Foreskin keratinocyte (primary cell): ENCODE measurements at places on chromosomes 4 and X. TPM values are rescaled to one million over a fixed set of nuclear protein-coding genes. Genes with fewer than 3 reads are reported as not detected.

The GAGE12H gene
- total RNA-seq: not detected in 2 replicates

The CCKAR gene
- not detected in 2 replicates for total RNA-seq

The EMD gene
- total RNA-seq: 45.8 and 48.5 TPM in 2 replicates

The WDR19 gene
- 14.5 and 15.0 TPM in 2 replicates for total RNA-seq

The RNF150 gene
- 0.07 TPM in 1 of 2 replicates, not detected in the other for total RNA-seq

The ADH4 gene
- total RNA-seq: not detected in 2 replicates

The CXCL6 gene
- total RNA-seq: 0.82 and 0.85 TPM in 2 replicates

The DCK gene
- 20.4 and 20.8 TPM in 2 replicates for total RNA-seq

The TMEM154 gene
- 102 and 118 TPM in 2 replicates for total RNA-seq

The PAGE4 gene
- not detected in 2 replicates for total RNA-seq

The CENPE gene
- 23.6 and 31.1 TPM in 2 replicates for total RNA-seq

The TMEM271 gene
- total RNA-seq: not detected in 2 replicates

The NAP1L5 gene
- 0.88 and 1.3 TPM in 2 replicates for total RNA-seq

The SLIT2 gene
- total RNA-seq: 22.6 and 26.9 TPM in 2 replicates

The GPR82 gene
- not detected in 2 replicates for total RNA-seq

The RNF175 gene
- total RNA-seq: 0.04 TPM in 1 of 2 replicates, not detected in the other

The RASGEF1B gene
- total RNA-seq: 0.56 and 0.65 TPM in 2 replicates

The HUWE1 gene
- 107 and 108 TPM in 2 replicates for total RNA-seq

The CTAG2 gene
- not detected in 2 replicates for total RNA-seq

The DNAAF6 gene
- total RNA-seq: not detected in 2 replicates

The ODAM gene
- total RNA-seq: not detected in 2 replicates

The IL1RAPL2 gene
- total RNA-seq: 0.14 and 0.37 TPM in 2 replicates
